ENCODE measurements at places on chromosomes 6 and 20.

DNA sequence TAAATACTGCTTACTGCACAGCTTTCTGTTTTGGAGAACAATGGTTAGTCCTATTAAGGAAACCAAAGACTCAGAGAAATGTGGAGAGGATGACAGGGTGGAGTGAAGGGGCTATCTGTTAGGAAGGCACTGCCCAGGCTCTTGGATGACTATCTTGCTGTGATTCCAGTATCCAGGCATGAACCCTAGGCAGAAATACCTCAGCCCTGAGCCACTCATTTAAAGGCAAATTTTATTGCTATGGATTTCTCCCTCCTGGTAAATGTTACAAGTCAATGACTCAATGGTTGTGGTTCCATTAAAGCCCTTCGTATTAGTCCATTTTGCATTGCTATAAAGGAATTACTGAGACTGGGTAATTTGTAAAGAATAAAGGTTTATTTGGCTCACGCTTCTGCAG lies 25.9 kb downstream of the ADGRF4 start:
- no peak for ATAC-seq

- ATAC-seq, result no peak
These were observed 60.5 kb downstream of the RSPH3 start for GRCh38 chr6:158939255-158940159.

- ATAC-seq, result no peak
These were observed 691.8 kb downstream of the QKI start for GRCh38 chr6:164106345-164106769.

GRCh38 chr20:5216663-5217062 lies 89.9 kb downstream of the CDS2 start:
- no peak for ATAC-seq

- ATAC-seq, result peak; percentile 63
These were observed 184.2 kb upstream of the BMP2 start for GRCh38 chr20:6583134-6583738.

DNA sequence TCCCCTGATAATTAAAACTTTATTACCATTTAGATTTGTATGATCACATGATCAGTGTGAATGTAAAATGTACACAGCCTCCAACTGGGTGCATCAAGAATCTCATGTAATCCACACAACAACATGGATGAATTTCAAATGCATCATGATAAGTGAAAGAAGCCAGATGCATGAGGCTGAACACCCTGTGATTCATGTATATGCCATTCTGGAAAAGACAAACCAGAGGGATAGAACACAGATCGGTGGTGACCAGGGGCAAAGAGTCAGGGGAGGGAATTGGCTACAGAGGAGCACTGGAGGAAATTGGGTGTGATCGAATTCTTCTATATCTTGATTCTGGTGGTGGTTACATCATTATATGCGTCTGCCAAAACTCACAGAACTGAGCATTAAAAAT lies 170.7 kb upstream of the SLC24A3 start:
- ATAC-seq, result no peak

DNA sequence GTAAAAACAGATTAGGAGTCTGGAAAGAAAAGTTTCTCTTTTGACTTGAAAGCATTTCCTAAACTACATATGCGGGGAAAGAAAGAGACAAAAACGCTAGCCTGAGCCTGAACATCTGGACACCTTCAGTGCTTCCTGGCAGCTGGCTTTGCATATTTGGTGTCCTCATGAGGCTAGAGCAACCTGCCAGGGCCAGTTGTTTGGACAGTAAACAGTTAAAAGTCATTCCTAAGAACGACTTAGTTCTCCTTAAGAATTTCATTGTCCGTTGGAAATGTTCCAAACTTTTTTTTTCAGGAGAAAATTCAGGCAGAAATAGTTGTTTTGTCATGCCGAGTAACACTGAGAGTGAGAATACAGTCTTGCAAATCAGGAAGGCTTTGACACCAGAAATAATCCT lies 199.8 kb downstream of the SMOC2 start:
- ATAC-seq, result no peak

DNA sequence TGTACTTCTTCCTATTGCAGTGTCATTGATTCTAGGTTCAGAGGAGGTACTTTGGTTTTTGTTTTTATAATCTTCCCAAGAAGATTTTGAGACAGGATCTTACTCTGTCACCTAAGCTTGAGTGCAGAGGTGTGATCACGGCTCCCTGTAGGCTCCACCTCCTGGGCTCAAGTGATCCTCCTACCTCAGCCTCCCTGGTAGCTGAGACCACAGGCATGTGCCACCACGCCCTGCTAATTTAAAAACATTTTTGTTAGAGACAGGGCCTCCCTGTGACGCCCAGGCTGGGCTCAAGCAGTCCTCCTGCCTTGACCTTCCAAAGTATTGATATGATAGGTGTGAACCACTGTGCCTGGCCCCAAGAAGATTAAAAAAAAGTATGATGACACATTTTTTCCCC lies 3.4 kb upstream of the SLC17A5 start:
- no peak for ATAC-seq

- no peak for ATAC-seq
These were observed 2.3 kb upstream of the ID4 start for GRCh38 chr6:19834858-19835257.

DNA sequence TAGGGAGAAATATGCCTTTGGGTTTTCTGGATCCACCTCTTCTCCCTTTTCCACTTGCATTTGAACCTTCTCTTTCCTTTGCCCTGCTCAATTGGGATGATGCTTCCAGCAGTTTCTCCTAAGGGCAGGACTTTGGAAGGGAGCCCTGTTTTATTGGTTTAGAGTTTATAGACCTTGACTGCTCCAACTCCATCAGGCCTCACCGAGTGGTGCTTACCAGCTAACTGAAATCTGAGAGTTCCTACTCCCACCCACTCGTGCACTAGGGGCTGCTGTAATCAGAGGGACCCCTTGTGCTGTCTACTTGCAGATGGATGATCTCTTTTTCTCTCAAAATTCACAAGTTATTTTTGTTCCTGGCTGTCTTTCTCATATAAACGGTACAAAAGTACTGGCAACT lies 121.3 kb upstream of the SLC22A16 start:
- ATAC-seq, result no peak

DNA sequence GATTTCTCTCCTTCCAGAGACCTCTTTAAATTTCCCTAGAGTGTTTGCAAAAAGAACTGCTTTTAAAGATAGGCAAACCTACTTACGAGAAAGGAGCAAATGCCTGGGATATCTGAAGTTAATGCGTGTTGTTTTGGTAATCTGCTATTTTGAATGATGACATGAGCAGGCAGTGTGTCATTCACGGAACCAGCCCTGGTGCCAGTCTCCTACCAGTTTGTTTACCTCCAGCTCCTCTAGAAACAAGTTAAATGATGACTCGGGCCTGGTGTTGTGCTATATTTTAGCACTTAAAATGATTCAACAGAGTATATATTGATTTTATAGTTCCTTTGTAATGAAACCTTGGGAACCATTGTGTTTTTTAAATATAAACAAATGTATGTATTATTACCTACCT lies 41.1 kb upstream of the MAP3K4 start:
- ATAC-seq, result no peak

DNA sequence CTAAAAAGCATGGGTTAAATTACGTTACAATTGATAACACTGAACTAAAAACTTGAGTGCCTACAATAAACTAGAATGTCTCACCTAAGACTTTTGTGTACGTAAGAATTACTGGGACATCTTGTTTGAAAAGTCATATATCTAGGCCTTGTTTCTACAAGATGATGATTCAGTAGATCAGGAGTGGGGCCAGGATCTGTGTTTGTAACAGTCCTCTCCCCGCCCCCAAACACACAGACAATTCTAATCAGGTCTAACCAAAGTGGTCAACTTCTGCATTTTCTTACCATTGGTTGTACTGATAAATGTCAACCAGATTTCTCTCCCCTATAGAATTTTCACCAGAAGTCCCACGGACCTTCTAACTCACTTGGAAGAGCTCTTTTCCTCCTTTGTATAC lies 56.9 kb downstream of the RAMACL start:
- ATAC-seq, result no peak

GRCh38 chr20:36462440-36463211 lies 78.7 kb upstream of the MYL9 start:
- peak; percentile 53 for ATAC-seq

- no peak for ATAC-seq
These were observed 10.1 kb downstream of the ANGPT4 start for GRCh38 chr20:906001-906520.

- ATAC-seq, result no peak
These were observed 46.1 kb downstream of the RAB44 start for GRCh38 chr6:36743538-36744303.

GRCh38 chr6:108736832-108737231 lies 111.4 kb upstream of the ARMC2 start:
- peak; percentile 87 for ATAC-seq

DNA sequence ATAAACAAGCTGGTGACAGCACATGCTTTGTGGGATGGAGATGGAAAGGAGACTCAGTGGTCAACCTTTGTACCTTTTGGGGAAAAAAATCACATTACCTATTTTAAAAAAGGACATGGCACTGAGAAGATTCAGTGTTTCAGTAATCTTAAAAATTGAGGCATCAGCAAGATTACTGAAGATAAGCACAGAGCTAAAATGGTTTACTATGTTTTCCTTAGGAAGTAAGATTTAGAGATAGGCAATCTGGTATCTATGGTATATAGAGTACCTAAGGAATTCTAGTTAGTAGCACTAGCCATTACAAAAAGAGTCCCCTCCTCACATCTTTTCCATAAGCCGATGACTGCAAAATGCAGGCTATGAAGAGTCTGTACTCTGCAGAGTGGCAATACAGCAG lies 35.7 kb downstream of the TOMM6 start:
- ATAC-seq, result no peak

DNA sequence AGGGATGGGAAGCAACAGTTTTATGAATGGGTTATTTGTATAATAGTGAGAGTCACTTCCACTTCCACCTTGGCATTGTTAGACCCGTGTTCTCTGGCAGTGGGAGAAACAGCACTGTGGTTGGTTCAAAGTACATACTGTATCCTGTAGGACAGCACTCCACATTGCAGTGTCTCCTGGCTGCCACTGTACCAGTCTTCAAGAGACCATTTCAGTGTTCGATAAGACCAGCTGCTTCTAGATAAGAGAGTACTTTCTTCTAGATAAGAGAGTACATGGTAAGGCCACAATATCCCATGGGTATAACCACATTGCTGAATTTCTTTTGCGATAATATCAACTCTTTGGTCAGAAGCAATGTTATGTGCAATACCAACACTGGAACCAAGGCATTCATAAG lies 28.8 kb downstream of the FITM2 start:
- no peak for ATAC-seq

DNA sequence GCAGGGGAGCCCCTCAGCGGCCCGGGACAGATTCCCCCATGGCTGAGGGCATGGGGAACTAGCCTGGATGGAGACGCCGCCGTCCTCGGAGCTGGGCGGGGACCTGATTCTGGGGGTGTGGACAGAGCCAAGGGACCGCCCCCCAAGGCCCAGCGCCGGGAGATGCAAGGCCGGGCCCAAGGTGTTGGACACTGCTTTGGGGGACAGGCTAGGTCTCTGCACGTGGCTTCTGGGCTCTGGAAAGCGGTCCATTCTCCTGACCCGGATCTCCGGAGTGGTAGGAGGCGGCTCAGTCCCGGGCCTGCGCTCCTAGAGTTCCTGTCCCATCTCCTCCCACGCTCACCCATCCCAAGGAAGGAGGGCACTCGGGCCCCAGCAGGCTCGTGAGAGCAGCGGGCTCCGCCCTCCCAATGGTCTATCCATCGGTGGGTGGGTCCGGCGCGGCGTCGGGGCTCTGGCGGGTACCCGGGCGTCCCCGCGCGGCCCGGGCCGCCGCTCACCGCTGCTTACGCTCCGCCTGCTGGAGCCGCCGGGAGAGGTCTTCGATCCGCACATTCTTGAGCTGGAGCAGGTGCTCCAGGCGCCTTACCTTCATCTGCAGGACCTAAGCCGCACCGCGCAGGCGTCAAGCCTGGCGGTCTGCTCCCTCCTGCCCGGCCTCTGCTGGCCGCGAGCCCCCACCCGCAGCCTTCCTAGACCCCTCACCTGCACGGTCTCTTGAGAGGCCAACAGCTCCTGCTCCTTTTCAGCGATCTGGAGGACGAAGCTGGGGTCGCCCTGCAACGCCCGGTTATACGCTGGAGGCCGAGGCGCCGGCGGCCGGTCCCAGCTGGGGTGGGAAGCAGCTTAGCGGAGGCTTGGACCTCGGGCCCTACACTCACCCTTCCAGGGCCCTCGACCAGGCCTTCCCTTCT lies 3.3 kb downstream of the SPEF1 start:
- peak; percentile 79 for ATAC-seq

- ATAC-seq, result no peak
These were observed 21.9 kb downstream of the SPATA2 start for GRCh38 chr20:49893242-49894072.

DNA sequence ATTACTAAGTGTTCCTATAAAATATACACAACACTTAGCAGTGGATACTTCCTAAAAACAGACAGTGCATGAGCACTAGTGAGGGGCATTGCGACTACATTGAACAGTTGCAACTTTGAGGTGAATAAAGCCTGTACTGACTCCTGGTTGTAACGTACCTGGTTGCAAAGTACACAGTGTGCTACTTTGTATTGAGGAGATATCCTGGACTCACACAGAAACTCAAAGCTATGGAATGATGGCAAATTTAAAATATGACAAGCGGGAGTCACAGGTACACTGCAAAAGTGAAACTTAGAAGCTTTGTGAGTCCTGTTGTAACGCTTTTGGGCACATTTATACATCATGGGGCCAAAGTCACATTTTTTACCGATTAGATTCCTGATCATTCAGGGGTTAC lies 55.6 kb upstream of the HLA-A start:
- no peak for ATAC-seq

DNA sequence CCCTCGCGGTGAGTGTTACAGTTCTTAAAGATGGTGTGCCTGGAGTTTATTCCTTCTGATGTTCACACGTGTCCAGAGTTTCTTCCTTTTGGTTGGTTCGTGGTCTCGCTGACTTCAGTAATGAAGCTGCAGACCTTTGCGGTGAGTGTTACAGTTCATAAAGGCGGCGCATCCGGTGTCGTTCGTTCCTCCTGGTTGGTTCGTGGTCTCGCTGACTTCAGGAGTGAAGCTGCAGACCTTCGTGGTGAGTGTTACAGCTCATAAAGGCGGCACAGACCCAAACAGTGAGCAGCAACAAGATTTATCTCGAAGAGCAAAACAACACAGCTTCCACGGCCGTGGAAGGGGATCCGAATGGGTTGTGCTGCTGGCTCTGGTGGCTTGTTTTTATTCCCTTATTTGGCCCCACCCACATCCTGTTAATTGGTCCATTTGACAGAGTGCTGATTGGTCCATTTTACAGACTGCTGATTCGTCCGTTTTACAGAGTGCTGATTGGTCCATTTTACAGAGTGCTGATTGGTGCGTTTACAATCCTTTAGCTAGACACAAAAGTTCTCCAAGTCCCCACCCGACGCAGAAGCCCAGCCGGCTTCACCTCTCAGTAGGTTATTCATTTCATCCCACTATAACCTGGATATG lies 48.2 kb upstream of the ARG1 start:
- no peak for ATAC-seq

- peak; percentile 100 for ATAC-seq
These were observed 38.0 kb upstream of the TOP1 start for GRCh38 chr20:40990542-40991120.
